Lower lobe of right lung (tissue), 2 donors: ENCODE measurements at places on chromosomes 4 and X. TPM values are rescaled to one million over a fixed set of nuclear protein-coding genes. Genes with fewer than 3 reads are reported as not detected.

- no peak overlapping the region for H3K27ac ChIP-seq
- H3K27me3 ChIP-seq = no peaks in the 10 kb centered on the region
- H3K4me1 ChIP-seq = no peaks in the 10 kb centered on the region
Measured at GRCh38 chrX:14015941-14016340, 13.8 kb downstream of the GEMIN8 start.

- no peaks in the 10 kb centered on the region for H3K4me1 ChIP-seq
- H3K27ac ChIP-seq = no peak overlapping the region
Measured at GRCh38 chr4:134708026-134708425, 506.4 kb upstream of the PABPC4L start.

- H3K4me3 ChIP-seq = no peak overlapping the region
- no peaks in the 10 kb centered on the region for H3K4me1 ChIP-seq
- no peaks in the 10 kb centered on the region for H3K27me3 ChIP-seq
- no peaks in the 10 kb centered on the region for H3K36me3 ChIP-seq
Measured at GRCh38 chr4:121213940-121214339, 49.8 kb upstream of the TNIP3 start.

DNA sequence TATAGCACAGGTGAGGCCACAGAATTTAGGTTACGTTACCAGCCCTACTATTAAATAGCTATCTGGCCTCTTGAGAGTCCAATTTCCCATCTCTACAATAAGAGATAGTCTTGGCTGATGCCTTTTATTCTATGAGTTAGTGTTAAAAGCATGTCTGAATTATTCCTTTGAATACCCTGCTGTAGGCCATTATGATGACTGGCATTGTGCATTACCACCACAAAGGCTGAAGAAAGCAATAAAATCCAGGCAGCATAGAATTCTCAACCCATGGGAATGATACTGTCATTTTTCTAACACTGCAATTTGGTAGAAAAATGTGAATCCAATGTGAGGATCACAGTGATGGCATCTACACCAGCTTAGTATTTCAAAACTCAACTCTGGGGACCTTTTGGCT lies 51.4 kb downstream of the OTC start:
- no peak for DNase-seq
- no peak overlapping the region for H3K4me3 ChIP-seq
- H3K4me1 ChIP-seq = no peaks in the 10 kb centered on the region
- no peaks in the 10 kb centered on the region for H3K27me3 ChIP-seq

GRCh38 chrX:134373736-134374135 lies 86.2 kb upstream of the HPRT1 start:
- peak overlapping the region; percentile 69 for H3K4me3 ChIP-seq
- H3K27ac ChIP-seq = peak overlapping the region; percentile 86
- H3K4me1 ChIP-seq = no peaks in the 10 kb centered on the region
- no peak for DNase-seq
- H3K27me3 ChIP-seq = no peaks in the 10 kb centered on the region
- no peaks in the 10 kb centered on the region for H3K36me3 ChIP-seq

DNA sequence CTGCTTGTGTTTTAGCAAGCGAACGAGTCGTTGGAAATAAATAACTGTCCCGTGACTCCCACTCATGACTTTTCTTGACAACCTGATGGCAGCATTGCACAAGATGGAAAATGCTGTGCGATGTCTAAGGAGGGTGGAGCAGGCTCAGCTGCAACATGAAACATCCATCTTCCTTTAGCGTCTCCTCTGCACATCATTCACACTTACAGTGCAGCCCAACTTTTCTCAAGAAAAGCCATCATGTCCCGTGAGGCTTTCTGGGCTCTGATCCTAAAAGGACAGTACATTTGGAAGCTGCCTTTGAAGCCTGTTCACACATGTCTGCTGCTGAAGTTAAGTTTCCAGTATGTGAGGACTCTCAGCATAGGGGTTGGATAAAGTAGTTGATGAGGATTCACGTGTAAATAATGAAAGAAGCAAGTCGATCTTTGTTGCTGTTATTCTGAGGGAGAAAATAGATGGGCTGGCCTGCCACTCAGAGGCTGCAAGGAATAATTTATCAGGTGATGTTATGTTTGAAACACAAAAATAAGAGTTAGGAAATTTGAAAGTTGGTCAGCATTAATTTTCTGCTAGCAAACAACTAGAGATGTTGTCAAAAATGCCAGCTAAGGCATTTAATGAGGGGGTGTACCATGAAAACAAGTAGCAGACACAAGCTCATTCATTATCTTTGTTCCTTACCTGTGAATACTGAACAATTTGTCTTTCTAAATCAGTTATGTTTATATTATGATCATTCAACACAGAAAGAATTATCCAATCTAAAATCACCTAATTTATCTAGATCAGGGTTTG lies 328.7 kb upstream of the ZFP42 start:
- no peaks in the 10 kb centered on the region for H3K27me3 ChIP-seq
- H3K4me1 ChIP-seq = peaks cover 5% of the 10 kb centered on the region
- no peaks in the 10 kb centered on the region for H3K36me3 ChIP-seq
- no peak overlapping the region for H3K4me3 ChIP-seq
- no peak overlapping the region for H3K27ac ChIP-seq
- no peak for DNase-seq

GRCh38 chr4:1557221-1557597 lies 126.9 kb downstream of the FAM53A start:
- H3K27me3 ChIP-seq = peaks cover 60% of the 10 kb centered on the region
- DNase-seq = no peak

- no peaks in the 10 kb centered on the region for H3K36me3 ChIP-seq
- DNase-seq = no peak
- H3K4me1 ChIP-seq = no peaks in the 10 kb centered on the region
- no peak overlapping the region for H3K27ac ChIP-seq
- H3K4me3 ChIP-seq = no peak overlapping the region
- no peaks in the 10 kb centered on the region for H3K27me3 ChIP-seq
Measured at GRCh38 chr4:98481167-98481566, 177.2 kb downstream of the TSPAN5 start.

GRCh38 chrX:13287816-13288215 lies 32.0 kb downstream of the ATXN3L start:
- no peak overlapping the region for H3K27ac ChIP-seq
- H3K4me3 ChIP-seq = no peak overlapping the region
- H3K4me1 ChIP-seq = no peaks in the 10 kb centered on the region
- no peaks in the 10 kb centered on the region for H3K36me3 ChIP-seq
- DNase-seq = no peak
- H3K27me3 ChIP-seq = no peaks in the 10 kb centered on the region

DNA sequence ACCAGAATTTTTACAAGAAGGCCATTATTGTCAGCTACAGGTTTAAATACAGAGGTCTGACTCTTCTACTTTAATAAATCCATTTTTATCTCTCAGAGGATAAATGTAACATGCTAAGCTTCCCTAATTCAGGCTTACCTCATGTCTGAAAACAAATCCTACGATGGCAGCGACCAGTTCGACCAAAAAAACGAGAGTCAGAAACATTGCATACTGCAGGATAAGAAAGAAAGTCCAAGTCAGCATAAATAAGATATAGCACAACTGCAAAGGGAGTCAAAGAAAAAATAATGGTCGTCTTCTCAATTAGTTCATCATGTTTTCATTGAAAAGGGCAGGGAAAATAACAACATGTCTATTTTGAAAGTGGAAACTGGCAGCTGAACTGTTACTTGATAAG lies 1.6 kb downstream of the TSPAN6 start:
- H3K27me3 ChIP-seq = no peaks in the 10 kb centered on the region
- no peak overlapping the region for H3K4me3 ChIP-seq
- H3K4me1 ChIP-seq = no peaks in the 10 kb centered on the region

- no peak for DNase-seq
- H3K27me3 ChIP-seq = no peaks in the 10 kb centered on the region
- no peak overlapping the region for H3K27ac ChIP-seq
- no peaks in the 10 kb centered on the region for H3K36me3 ChIP-seq
- H3K4me1 ChIP-seq = no peaks in the 10 kb centered on the region
Measured at GRCh38 chr4:168516841-168517240, 20.0 kb downstream of the PALLD start.

DNA sequence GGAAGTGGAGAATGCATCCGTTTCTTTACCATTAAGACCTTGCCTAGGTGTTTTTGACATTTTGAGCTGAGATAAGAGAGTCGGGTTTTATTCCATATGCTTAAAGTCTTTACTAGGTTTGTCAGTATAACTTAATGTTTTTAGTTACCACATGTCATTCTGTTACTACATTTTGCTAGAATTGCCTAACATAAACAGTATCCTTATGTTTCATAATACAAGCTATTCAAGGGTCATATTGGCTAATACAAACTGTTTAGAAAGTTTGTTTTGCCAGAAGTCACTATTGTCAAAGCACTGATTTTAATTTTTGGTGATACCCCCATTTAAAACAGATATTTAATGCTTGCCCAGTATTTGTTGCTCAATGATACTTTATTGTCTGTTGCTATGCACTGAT lies 427.7 kb upstream of the MAGEB2 start:
- H3K4me3 ChIP-seq = no peak overlapping the region
- no peak for DNase-seq
- no peaks in the 10 kb centered on the region for H3K36me3 ChIP-seq
- H3K27ac ChIP-seq = no peak overlapping the region
- H3K4me1 ChIP-seq = no peaks in the 10 kb centered on the region

DNA sequence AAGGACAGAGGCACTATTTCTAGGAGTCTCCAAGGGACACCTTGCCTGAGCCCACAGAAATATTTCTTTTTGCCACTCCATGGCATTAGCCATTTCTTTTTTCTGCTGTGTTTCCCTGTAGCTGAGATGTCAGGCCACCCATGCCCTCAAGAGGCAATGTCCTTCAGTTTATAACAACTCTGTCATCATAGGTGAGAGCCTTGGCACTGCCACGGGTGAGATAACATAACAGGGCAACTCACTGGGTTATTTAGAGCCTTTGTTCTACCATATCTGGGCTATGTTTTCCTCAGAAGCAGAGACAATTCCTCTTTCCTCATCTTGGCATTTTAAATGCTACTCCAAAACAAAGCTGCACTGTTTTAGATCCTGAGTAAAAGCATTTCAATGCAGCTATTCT lies 99.9 kb upstream of the MAOA start:
- H3K4me1 ChIP-seq = peaks cover 7% of the 10 kb centered on the region
- H3K36me3 ChIP-seq = no peaks in the 10 kb centered on the region
- DNase-seq = peak; percentile 42
- no peaks in the 10 kb centered on the region for H3K27me3 ChIP-seq
- H3K27ac ChIP-seq = no peak overlapping the region

GRCh38 chr4:73608689-73609594 lies 11.3 kb downstream of the RASSF6 start:
- H3K36me3 ChIP-seq = no peaks in the 10 kb centered on the region
- no peak overlapping the region for H3K27ac ChIP-seq
- DNase-seq = no peak
- H3K4me1 ChIP-seq = no peaks in the 10 kb centered on the region
- no peaks in the 10 kb centered on the region for H3K27me3 ChIP-seq

- DNase-seq = no peak
- no peaks in the 10 kb centered on the region for H3K4me1 ChIP-seq
- no peaks in the 10 kb centered on the region for H3K27me3 ChIP-seq
- no peak overlapping the region for H3K27ac ChIP-seq
- no peak overlapping the region for H3K4me3 ChIP-seq
Measured at GRCh38 chr4:31097999-31098398, 377.8 kb downstream of the PCDH7 start.

DNA sequence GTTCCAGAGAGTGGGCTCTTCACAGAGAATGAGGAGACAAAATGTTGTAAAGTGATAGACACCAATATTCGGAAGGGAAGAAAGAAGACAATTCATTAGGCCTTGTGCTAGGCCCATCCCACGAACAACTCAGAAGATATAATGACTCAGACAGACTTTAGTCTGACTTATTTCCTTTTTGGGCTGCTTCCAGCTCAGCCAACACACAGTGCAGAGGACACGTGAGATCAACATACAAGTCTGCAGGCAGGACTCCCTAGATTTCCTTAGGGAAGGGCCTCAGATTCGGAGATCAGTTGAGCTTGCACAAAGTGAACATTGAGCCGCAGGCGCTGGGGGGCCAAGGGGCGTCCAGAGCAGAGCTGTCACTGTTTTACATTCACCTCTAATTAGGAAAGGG lies 290.7 kb upstream of the TENM3 start:
- DNase-seq = no peak
- no peaks in the 10 kb centered on the region for H3K27me3 ChIP-seq

DNA sequence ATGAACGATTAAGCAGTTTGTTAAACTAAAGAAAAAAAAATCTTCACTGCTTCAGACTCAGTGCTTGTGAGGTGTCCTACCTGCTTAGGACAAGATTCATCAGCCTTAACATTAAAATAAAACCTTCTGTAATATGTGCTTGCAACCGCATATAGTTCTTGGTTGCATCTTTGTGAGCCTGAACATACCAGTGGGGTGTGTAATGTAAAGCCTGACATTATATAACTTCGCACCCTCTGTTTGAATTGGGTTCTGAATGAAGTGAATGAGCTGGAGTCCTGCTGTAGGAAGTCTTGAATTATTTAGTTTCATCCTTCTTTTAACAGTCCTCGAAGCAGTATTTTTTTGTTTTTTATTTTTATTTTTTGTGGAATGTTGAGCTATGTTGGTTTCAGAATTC lies 3.1 kb downstream of the KDM6A start:
- H3K36me3 ChIP-seq = no peaks in the 10 kb centered on the region
- H3K27me3 ChIP-seq = no peaks in the 10 kb centered on the region
- no peak overlapping the region for H3K27ac ChIP-seq
- H3K4me1 ChIP-seq = no peaks in the 10 kb centered on the region
- peak overlapping the region; percentile 70 for H3K4me3 ChIP-seq

- no peak overlapping the region for H3K27ac ChIP-seq
- H3K4me1 ChIP-seq = no peaks in the 10 kb centered on the region
- no peaks in the 10 kb centered on the region for H3K27me3 ChIP-seq
Measured at GRCh38 chr4:148955564-148956297, 513.5 kb upstream of the NR3C2 start.

- no peak for DNase-seq
- H3K4me3 ChIP-seq = no peak overlapping the region
- H3K36me3 ChIP-seq = no peaks in the 10 kb centered on the region
- H3K4me1 ChIP-seq = peaks cover 22% of the 10 kb centered on the region
Measured at GRCh38 chr4:40916218-40916555, 166.4 kb downstream of the NSUN7 start.

DNA sequence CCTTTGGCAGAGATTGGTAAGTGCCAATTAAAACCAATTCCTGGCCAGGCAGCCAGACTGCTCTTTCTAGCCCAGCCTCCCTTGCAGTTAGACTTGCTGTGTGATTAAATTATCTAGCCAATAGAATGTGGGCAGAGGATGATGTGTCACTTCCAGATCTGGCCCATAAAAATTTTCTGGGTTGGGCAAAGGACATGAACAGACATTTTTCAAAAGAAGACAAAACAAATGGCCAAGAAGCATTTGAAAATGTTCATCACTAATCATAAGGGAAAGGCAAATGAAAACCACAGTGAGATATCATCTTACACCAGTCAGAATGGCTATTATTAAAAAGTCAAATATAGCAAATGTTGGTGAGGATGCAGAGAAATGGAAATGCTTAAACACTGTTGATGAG lies 71.4 kb upstream of the STIM2 start:
- H3K4me3 ChIP-seq = no peak overlapping the region
- peaks cover 18% of the 10 kb centered on the region for H3K4me1 ChIP-seq
- no peak overlapping the region for H3K27ac ChIP-seq
- no peaks in the 10 kb centered on the region for H3K27me3 ChIP-seq
- DNase-seq = no peak
- no peaks in the 10 kb centered on the region for H3K36me3 ChIP-seq

MAGEB1 gene
- total RNA-seq = not detected

TCEAL2 gene
- total RNA-seq = 1.9 TPM

MAMLD1 gene
- total RNA-seq = 3.0 TPM

STEEP1 gene
- total RNA-seq = 20.1 TPM

CABS1 gene
- total RNA-seq = not detected

XAGE1A gene
- total RNA-seq = not detected

ALG13 gene
- total RNA-seq = 40.3 TPM

SH3BGRL gene
- total RNA-seq = 192 TPM

ATRX gene
- total RNA-seq = 88.8 TPM

CENPE gene
- total RNA-seq = 3.4 TPM

LRIT3 gene
- 0.12 TPM for total RNA-seq

CXCL10 gene
- 3.3 TPM for total RNA-seq
